IPS DF 6.9 (cell line): ENCODE measurements at places on chromosomes 6 and 20.

DNA sequence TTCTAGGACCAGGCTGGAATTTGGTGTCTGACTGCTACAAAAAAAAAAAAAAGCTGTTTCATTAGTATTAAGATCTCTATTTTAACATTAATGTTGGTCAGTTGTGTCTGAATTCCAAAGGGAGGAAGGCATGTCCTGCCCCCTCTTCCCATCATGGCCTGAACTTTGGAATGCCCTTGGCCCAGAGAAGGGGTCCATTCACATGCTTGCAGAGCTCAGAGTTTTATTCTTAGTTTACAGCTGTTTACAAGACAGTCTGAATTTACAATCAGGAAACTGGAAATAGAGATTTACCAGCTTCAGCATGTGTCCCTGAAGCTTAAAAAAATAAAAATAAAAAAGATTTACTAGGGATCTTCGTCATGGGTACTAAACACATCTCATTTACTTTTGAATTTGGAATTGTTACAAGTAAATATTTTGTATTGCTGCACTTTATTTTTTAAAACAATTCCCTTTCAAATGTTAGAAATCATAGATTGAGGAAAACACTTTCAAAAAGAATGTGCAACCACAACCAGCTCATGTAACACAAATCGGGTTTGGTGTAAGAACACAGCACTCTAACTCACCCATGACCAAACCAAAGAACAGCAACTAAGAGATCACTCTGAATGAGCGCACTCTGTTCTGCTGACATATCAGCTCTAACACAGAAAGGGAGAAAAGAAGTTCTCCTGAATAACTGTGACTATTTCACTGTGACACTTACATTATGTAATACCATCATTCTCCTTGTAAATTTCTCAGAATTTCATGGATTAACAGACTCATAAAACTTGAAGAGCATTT is 6.6 kb upstream of the SERPINB6 start:
- DNase-seq = no peak

GRCh38 chr6:128803911-128804310 is 79.0 kb upstream of the LAMA2 start:
- DNase-seq = no peak

GRCh38 chr20:32742322-32743236 is 688 bp downstream of the COMMD7 start:
- no peak for DNase-seq

- DNase-seq = no peak
Measured at GRCh38 chr6:106225581-106225980, 100.0 kb downstream of the ATG5 start.

DNA sequence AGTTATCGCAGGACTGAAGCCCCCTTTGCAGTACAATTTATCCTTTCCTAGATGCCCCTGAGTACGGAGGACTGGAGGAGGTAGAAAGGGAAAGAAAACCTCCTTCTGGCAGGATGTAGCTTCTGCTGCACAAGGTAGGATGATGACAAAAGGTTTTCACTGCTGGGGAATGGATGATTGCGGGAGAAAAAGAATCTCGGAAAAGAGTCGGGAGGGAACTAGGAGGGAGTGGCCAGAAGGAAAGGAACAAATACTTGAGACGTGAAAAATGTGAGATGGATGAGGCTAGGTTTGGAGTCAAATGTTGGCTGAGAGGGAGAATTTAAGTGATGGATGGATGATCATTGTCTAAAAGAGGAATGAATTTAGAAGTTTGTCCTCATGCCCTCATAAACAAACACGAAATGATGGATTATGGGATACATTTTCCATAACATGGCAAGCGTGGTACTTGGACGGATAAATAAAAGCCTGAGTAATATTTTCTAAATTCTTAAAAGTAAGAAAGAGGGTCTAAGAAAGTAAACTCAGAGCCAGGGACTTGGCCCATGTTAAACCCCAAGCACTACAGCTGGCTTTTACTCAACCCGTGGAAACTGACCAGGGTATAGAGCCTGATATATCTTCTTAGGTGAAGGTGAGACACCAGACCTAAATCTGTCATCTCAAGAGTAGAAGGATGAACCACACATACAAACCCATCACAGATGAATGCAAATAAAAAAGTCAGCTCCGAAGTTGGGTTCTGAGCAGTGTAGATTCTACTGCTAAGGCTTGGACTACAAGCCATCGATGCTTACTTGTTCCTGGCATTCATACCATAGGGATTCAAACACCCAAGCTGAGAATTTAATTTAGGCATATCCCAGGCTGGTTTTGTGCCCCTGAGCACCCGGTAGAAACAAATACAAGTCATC is 72.4 kb downstream of the HFE start:
- DNase-seq = no peak

GRCh38 chr20:25864326-25864962 is 167.8 kb upstream of the ZNF337 start:
- DNase-seq = no peak

DNA sequence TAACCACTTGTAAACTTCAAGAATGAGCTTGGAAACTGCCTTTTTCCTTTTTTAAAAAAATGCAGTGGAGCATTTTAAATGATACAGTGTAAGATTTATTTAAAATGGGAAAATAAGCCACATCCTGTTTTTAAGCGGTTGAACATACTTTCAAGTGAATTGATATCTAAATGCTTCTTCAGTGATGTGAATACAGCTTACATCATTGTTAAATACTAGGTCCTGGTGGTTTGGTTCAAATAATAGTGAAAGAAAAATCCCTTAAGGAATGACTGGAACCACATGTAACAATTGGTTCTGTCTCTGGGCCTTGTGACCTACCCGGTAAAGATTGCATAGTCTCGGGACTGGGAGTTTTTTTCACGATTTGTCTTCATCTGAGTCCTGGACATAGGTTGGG is 44.2 kb downstream of the BMP6 start:
- no peak for DNase-seq

GRCh38 chr6:7960848-7961247 is 50.3 kb upstream of the TXNDC5 start:
- no peak for DNase-seq

- DNase-seq = no peak
Measured at GRCh38 chr6:84019141-84019841, 14.3 kb upstream of the MRAP2 start.

DNA sequence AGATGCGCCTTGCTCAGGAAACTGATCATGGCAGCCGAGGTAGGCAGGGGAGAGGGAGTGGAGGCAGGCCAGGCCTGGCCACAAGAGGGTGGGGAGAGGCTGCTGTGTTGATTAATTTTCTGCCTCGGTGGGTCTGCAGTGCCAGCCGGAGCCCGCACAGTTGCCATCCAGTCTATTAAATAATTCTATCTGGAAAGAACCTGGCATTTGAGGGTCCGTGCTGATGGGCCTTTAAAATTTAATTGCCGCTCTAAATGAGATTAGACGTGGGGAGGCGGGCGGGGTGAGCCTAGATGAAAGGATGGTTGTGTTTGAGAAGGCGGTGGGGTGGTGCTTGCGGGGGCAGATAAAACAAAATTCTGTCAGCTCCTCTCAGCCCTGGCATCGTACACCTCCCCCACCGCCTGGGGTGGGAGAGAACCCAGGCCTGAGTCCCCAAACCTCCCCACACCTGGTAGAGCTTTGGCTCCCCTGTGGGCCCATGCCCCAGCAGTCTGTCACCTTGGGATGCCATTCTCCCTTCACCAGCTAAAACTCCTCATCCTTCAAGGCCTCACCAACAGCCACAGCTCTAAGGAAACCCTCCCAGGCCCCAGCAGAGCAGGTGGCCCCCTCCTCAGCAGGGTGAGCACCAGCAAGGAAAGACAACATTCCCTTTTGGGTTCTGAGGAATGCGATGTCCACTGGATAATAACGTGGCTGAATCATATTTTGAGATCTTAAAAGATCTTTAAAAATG is 167.3 kb downstream of the GRM4 start:
- DNase-seq = no peak

DNA sequence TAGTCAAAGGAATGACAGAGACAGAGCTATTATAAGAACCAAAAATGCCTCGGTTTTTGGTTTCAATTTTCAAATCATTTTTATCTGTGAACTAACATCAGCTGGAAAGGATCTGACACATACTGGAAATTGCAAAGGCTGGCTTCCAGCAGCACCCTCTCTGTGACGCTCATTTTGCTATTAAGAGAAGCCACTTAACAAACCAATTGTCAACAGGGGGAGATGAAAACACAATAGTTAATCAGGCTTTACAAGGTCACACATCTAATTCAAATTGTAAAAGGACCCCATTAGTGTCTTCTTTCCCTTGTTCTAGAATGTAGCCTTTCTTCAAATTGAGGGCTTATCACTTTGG is 160.5 kb downstream of the TFAP2B start:
- no peak for DNase-seq

- no peak for DNase-seq
Measured at GRCh38 chr6:165515963-165516624, 146.9 kb downstream of the PDE10A start.

DNA sequence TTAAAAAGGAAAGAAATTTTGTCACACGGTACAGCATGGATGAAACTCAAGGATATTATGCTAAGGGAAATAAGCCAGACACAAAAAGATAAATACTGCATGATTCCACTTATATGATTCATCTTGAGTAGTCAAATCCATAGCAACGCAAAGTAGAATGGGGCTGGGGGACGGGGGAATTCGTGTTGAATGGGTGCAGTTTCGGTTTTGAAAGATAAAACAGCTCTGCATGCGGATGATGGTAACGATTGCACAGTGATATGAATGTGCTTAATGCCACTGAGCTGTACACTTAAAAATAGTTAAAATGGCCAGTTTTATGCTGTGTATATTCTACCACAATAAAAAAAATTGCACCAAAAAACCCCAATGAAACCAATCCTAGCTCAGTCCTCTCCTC is 52.9 kb upstream of the SIRPA start:
- no peak for DNase-seq

GRCh38 chr6:52725535-52726192 is 37.6 kb downstream of the GSTA2 start:
- DNase-seq = no peak

DNA sequence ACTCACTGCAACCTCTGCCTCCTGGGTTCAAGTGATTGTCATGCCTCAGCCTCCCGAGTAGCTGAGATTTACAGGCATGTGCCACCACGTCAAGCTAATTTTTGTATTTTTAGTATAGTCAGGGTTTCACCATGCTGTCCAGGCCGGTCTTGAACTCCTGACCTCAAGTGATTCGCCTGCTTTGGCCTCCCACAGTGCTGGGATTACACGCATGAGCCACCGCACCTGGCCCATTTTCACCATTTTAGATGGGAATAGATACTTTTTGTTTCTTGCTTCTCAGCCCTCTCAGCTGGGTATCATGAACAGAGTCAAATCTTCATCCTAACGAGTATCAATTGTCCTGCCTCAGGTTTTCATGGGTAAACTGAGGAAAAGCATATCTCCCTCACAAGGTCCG is 235.0 kb downstream of the CDC5L start:
- DNase-seq = no peak

DNA sequence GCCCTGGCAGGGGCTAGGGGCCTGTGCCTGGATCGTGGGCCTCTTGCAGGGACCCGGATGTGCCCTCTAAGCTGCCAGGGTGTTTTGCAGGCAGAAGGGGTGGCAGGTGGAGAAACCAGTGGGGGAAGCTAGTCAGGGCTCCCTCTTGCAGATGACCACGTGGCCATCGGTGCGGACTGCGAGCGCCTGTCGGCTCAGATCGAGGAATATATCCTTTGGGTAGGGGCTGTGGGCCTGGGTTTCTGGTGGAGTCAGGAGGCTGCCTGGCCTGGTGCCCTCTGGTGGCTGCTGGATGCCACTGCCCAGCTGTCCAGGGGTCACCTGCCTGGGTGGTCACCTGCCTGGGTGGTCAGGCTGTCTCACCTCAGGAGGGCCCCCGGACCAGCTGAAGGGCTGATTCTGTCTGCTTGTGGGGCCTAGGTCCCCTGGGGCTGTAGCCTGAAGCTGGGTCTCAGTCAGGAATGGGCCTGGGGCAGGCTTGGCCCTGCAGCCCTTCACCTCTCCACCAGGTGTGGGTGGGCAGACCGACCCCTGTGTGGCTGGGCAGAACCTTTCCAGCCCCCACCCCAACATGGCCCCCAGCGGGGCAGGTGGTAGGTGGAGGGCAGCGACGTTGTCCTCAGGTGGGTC is 6.7 kb downstream of the TCEA2 start:
- DNase-seq = no peak

DNA sequence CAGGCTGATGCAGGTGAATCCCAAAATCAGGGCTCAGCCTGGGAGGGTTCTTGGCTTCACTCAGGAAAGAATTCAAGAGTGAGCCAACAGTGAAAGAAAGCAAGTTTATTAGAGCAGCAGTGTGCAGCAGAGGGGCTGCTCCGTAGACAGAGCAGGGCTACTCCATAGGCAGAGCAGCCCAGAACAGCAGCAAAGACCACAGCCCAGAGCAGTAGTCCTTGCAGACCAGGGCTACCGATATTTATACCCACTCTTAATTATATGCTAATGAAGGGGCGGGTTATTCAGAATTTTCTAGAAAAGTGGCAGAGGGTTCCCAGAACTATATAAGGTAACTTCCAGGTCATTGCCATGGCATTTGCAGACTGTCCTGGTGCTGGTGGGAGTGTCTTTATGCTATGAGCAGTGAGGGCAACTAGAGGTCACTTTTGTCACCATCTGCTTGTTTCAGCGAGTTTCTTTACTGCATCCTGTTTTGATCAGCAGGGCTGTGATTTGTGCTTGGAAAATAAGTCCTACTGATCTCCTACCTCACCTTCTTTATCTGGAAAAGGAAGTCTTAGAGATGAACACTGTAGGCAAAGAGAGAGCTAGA is 39.8 kb upstream of the PTPN1 start:
- DNase-seq = no peak

DNA sequence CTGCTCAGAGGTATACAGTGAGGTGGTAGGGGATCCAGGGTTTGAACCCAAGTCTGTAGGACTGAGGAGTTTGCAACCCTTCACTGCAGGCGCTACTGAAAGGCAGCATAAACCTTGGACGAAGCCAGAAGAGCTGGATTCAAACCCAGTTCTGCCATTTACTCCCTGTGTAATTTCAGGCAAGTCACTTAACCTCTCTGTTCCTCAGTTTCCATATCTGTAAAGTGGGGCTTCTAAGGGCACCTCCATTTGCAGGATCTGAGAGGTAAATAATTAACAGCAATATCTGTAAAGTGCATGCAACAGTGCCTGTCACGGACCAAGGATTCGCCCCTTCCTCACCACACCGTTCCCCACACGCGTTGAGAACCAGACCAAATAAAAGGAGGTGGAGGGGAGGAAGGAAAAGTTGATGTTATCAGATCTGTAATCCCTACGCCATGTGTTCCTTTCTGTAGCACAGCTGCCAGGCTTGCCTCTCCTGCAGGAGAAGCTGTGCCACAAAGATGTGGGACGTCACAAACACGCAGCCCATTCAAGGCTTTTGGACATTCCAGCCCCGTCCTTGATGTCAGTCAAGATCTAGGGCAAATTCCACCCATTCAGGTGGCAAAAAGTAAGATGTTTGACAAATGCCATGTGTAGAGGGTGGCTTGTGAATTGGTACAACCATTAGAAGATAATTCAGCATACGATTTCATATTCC is 9.8 kb downstream of the RIPOR3 start:
- DNase-seq = no peak

GRCh38 chr20:41984031-41984430 is 365.9 kb upstream of the CHD6 start:
- DNase-seq = no peak

DNA sequence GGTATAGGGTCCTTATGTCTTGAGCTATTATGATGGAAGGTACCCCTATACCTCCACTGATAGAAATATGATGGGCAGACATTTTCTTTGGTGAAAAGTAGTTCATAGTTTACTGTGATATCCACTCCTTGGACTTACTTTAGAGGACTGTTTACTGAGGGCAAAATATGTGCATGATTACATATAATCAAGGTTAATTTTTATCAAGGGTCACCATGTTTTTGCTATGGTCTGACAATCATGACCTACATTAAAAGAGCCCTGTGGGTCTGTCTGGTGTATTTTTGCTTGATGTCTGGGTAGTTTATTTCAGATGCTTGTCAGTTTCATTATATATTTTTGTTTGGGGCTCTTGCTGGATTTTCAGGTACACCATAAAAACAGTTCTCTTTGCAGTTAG is 40.1 kb downstream of the CDKAL1 start:
- no peak for DNase-seq
